ENCODE measurements at places on chromosomes 4 and X. TPM values are rescaled to one million over a fixed set of nuclear protein-coding genes. Genes with fewer than 3 reads are reported as not detected.

Gene IRS4
- not detected for total RNA-seq

Gene SEPTIN11
- 37.1 TPM for total RNA-seq

Gene IDUA
- 14.4 TPM for total RNA-seq

Gene DCAF12L2
- total RNA-seq = 0.12 TPM

Gene DSPP
- total RNA-seq = not detected

Gene PRKG2
- total RNA-seq = 0.78 TPM

Gene CT45A2
- total RNA-seq = not detected

Gene BST1
- total RNA-seq = 18.4 TPM

Gene SATL1
- total RNA-seq = not detected

All from A549 treated with CORT108297 at 1 μM for 4 hours (cell line).